ENCODE measurements at places on chromosomes 12 and 14.
A peak's percentile ranks its signal among the peaks of the same experiment; 100 is the strongest.

- H3K4me1 ChIP-seq: peaks cover 66% of the 10 kb centered on the region
- no peak for DNase-seq
- peaks cover 23% of the 10 kb centered on the region for H3K36me3 ChIP-seq
- H3K27me3 ChIP-seq: no peaks in the 10 kb centered on the region
- H3K27ac ChIP-seq: peak overlapping the region; percentile 92
- peak overlapping the region; percentile 82 for H3K4me3 ChIP-seq
Observed at GRCh38 chr12:108560321-108560721, 652 bp downstream of the SART3 start.

- DNase-seq: no peak
- H3K36me3 ChIP-seq: no peaks in the 10 kb centered on the region
- H3K4me3 ChIP-seq: no peak overlapping the region
- peaks cover 25% of the 10 kb centered on the region for H3K27me3 ChIP-seq
- H3K4me1 ChIP-seq: no peaks in the 10 kb centered on the region
Observed at GRCh38 chr12:119019166-119019565, 37.8 kb downstream of the SRRM4 start.

GRCh38 chr12:52836042-52836466, 1.9 kb upstream of the KRT79 start:
- peaks cover 40% of the 10 kb centered on the region for H3K27me3 ChIP-seq
- H3K4me3 ChIP-seq: no peak overlapping the region
- H3K4me1 ChIP-seq: no peaks in the 10 kb centered on the region

DNA sequence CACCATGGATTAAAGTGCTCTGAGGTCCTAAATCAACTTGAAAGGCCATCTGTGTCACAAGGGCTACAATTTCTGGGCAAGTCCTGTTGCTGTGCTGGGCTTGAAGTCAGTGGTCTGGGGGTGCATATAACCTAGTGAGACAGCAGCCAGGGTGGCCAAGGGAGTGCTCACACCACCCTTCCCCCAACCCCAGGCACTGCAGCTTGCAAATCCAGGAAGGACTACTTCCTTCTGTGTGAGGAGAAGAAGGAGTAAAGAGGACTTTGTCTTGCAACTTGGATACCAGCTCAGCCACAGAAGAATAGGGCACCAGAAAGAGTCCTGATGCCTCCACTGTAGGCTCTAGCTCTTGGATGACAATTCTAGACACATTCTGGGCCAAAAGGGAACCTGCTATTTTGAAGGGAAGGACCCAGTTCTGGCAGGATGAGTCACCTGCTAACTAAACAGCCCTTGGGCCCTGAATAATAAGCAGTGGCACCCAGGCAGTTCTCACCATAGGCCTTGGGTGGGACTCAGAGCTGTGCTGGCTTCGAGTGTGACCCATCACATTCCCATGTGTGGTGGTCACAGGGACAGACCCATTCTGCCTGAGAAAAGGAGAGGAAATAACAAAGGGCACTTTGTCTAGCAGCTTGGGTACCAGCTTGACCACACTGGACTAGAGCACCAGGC, 32.6 kb upstream of the DHRS7 start:
- H3K27ac ChIP-seq: no peak overlapping the region
- no peak for DNase-seq
- H3K27me3 ChIP-seq: no peaks in the 10 kb centered on the region
- H3K4me3 ChIP-seq: no peak overlapping the region
- H3K36me3 ChIP-seq: no peaks in the 10 kb centered on the region
- H3K4me1 ChIP-seq: no peaks in the 10 kb centered on the region

- H3K36me3 ChIP-seq: no peaks in the 10 kb centered on the region
- no peak overlapping the region for H3K27ac ChIP-seq
- H3K27me3 ChIP-seq: no peaks in the 10 kb centered on the region
- peak overlapping the region; percentile 59 for H3K4me3 ChIP-seq
Observed at GRCh38 chr14:69259168-69259526, 811 bp upstream of the GALNT16 start.

GRCh38 chr14:99242816-99243721, 28.9 kb downstream of the BCL11B start:
- H3K27me3 ChIP-seq: peaks cover 56% of the 10 kb centered on the region
- no peaks in the 10 kb centered on the region for H3K36me3 ChIP-seq
- H3K4me3 ChIP-seq: no peak overlapping the region
- DNase-seq: no peak
- H3K4me1 ChIP-seq: no peaks in the 10 kb centered on the region

- no peak for DNase-seq
- no peaks in the 10 kb centered on the region for H3K27me3 ChIP-seq
- H3K4me3 ChIP-seq: peak overlapping the region; percentile 69
- no peaks in the 10 kb centered on the region for H3K36me3 ChIP-seq
Observed at GRCh38 chr12:2960996-2961616, 1.9 kb downstream of the TEAD4 start.

DNA sequence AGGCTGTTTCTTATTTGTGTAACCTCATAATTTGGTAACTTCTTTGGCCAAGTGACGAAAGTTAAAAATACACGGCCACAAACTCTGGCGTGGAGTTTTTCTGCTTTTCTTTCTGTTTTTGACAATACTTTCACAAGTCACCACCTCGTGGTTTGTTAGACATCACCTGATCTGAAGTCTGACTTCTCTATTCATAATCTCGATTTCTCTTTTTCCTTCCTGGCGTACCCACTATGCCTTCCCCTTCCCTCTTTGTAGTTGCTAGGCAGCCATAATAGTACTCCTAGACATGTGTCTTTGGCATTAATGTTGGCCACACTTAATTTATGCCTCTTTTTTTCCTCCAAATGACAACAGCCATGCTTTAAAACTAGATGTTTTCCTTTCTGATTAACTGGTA, 97.6 kb downstream of the POLR3B start:
- H3K36me3 ChIP-seq: peaks cover 27% of the 10 kb centered on the region
- H3K4me1 ChIP-seq: no peaks in the 10 kb centered on the region
- no peak overlapping the region for H3K4me3 ChIP-seq
- H3K27me3 ChIP-seq: no peaks in the 10 kb centered on the region
- H3K27ac ChIP-seq: no peak overlapping the region
- no peak for DNase-seq

GRCh38 chr14:59187802-59188460, 536 bp upstream of the DAAM1 start:
- H3K27ac ChIP-seq: peak overlapping the region; percentile 93
- H3K4me3 ChIP-seq: peak overlapping the region; percentile 75
- peak; percentile 39 for DNase-seq

- no peaks in the 10 kb centered on the region for H3K36me3 ChIP-seq
- no peak overlapping the region for H3K27ac ChIP-seq
- H3K27me3 ChIP-seq: no peaks in the 10 kb centered on the region
Observed at GRCh38 chr12:4796694-4797482, 76.7 kb downstream of the GALNT8 start.

DNA sequence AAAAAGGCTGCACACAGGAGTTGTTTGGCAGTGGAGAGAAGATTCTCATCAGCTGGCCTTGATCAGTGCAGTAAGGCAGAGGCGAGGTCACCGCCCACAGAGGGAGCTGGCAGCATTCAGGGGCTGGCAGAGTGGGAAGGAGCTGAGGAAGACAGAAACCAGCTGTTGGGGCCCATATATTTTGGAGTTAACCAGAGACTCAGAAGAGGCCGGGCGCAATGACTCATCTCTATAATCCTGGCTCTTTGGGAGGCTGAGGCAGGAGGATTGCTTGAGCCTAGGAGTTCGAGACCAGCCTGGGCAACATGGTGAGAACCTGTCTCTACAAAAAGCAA, 17.7 kb downstream of the SMCO2 start:
- no peaks in the 10 kb centered on the region for H3K4me1 ChIP-seq
- DNase-seq: no peak
- no peaks in the 10 kb centered on the region for H3K27me3 ChIP-seq
- H3K4me3 ChIP-seq: no peak overlapping the region
- H3K36me3 ChIP-seq: no peaks in the 10 kb centered on the region

- H3K4me1 ChIP-seq: no peaks in the 10 kb centered on the region
- H3K27me3 ChIP-seq: no peaks in the 10 kb centered on the region
- DNase-seq: no peak
- no peak overlapping the region for H3K4me3 ChIP-seq
Observed at GRCh38 chr12:12121061-12121460, 50.3 kb downstream of the BCL2L14 start.

- H3K27me3 ChIP-seq: no peaks in the 10 kb centered on the region
- no peak for DNase-seq
- H3K27ac ChIP-seq: no peak overlapping the region
- H3K36me3 ChIP-seq: no peaks in the 10 kb centered on the region
Observed at GRCh38 chr14:39251547-39251946, 17.8 kb downstream of the MIA2 start.

DNA sequence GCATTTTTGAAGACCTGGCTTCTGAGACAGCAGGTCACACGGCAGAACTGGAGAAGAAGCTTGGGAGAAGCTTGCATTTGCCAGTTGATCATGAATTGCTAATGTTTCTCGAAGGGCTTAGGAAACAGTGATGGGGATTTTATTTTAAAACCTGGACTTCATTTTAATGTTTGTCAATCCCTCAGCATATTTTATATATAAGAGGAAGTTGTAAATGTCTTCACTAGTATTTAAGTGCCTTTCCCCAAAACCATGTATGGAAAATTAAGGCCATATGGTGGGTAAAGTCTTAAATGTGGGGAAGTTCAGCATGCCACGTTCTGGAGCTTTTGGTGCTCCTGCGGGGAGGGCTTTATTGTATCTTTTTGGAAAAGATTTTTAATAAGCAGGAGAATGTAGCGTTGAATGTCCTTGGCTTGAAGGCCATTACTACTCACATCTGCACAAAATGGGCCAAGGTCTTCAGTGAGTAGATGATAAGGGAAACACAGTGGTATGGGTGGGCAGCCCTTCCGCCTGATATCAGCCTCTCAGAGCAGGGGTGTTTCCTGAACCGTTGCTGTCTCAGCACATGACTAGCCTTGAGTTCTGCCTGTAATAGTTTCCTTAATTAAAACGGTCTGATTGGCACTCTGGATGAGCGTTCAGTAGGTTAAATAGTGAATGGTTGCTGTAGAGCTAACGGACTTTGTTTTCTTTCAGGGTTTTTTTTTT, 511.4 kb downstream of the PCNX1 start:
- H3K4me1 ChIP-seq: peaks cover 5% of the 10 kb centered on the region
- no peak overlapping the region for H3K27ac ChIP-seq
- no peaks in the 10 kb centered on the region for H3K27me3 ChIP-seq
- no peak for DNase-seq
- H3K36me3 ChIP-seq: no peaks in the 10 kb centered on the region

DNA sequence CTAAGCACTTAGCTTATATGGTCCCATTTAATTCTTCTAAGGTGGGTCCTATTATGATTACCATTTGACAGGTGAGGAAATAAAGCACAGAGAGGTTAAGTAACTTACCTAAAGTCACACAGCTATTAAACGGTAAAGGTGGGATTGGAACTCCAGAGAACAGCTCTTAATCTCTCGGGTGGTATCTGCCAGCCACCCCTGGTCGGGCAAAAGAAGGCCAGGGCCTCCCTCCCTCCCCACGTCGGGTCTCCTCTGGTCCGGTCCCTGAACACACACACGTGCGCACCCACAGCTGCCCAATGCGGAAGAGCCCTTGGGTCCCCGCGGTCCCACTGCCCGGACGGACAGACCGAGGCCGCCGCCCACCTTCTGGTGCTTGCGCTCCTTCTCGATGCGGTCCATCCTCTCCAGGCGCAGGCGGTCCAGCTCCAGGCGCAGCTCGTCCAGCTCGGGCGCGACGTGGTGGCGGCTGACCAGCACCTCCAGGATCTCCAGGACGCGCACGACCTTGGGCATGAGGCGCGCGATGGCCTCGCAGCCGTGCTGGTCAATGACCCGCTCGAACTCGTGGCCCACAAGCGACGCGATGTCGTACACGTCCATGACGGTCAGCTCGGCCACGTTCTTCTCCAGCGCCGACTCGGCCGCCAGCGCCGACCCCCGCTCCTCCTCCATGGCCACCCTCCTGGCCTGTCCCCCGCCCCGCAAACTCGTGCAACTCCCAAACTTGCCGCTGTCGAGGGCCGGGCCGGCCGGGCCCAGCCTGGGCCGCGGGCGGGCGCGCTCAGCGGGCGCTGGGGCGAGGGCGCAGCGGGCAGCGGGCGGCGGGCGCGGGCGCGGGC, 490 bp downstream of the RILPL1 start:
- peaks cover 7% of the 10 kb centered on the region for H3K36me3 ChIP-seq
- DNase-seq: peak; percentile 80
- peaks cover 38% of the 10 kb centered on the region for H3K4me1 ChIP-seq
- H3K27ac ChIP-seq: peak overlapping the region; percentile 96
- H3K4me3 ChIP-seq: peak overlapping the region; percentile 75

DNA sequence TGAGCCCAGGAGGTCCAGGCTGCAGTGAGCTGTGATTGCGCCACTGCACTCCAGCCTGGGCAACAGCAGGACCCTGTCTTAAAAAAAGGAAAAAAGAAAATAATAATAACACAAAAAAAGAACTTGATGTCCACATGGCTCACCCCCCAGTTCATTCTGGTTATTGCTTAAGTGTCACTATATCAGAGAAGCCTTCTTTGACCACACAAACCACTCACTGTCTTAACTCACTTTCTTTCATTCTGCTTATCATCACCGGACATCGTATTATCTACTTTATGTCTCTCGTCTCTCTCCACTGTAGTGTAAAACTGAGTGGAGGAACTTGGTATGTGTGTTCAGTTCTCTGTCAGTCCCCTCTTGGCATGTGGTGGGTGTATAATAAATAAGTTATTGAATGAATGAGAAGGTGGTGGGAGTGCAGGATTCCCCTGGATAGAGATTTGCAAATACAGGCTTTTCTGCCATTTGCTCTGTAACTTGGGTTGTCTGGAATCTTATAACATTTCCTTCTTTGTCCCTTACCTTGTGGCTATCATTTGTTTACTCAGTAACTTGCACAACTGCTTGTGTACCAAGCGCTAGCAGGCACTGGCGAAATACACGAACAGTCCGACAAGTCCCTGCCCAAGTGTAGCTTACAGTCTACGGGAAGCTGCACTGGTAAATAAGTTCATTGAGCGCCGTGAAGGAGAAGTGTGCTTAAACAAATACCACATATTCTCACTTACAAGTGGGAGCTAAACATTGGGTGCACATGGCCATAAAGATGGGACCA, 86.6 kb upstream of the TRAF3 start:
- DNase-seq: no peak
- H3K4me1 ChIP-seq: no peaks in the 10 kb centered on the region
- no peak overlapping the region for H3K27ac ChIP-seq
- no peaks in the 10 kb centered on the region for H3K36me3 ChIP-seq

DNA sequence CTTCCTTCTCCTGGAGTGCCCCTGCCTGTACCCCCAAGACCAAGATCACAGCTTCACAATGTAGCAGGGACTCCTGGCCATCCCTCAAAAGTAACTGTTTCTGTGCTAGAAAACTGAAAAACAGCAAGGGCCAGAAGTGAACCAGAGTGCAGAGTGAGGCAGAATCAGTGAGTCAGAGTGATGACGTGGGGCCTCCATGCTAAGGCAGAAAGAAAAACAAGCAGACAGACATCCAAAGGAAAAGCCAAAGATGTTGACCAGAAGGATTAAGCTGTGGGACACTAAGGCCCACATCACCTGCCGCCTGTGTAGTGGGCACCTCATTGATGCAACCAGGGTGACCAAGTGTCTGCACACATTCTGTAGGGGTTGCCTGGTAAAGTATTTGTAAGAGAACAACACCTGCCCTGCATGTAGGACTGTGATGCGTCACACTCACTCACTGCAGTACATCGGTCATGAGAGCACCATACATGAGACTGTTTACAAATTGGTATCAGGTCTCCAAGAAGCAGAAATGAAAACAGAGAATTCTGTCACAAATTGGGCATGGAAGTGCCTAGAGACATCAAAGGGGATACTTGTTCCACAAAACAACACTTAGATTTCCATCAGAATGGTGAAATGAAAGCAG, 51.2 kb downstream of the ARMH4 start:
- H3K36me3 ChIP-seq: no peaks in the 10 kb centered on the region
- H3K27ac ChIP-seq: no peak overlapping the region
- H3K4me1 ChIP-seq: no peaks in the 10 kb centered on the region
- H3K27me3 ChIP-seq: no peaks in the 10 kb centered on the region
- no peak overlapping the region for H3K4me3 ChIP-seq

GRCh38 chr12:115763982-115764621, 513.4 kb downstream of the MED13L start:
- H3K27ac ChIP-seq: no peak overlapping the region
- H3K36me3 ChIP-seq: no peaks in the 10 kb centered on the region
- no peak for DNase-seq
- no peak overlapping the region for H3K4me3 ChIP-seq
- no peaks in the 10 kb centered on the region for H3K27me3 ChIP-seq

All from tibial artery (tissue), 4 donors.